Stimulated activated CD8-positive, alpha-beta memory T cell treated with anti-CD3 and anti-CD28 coated beads, Interleukin-7, amount 100 ng/mL, for 1 hour (primary cell): ENCODE measurements at places on chromosomes 2 and 18.
A peak's percentile ranks its signal among the peaks of the same experiment; 100 is the strongest.

DNA sequence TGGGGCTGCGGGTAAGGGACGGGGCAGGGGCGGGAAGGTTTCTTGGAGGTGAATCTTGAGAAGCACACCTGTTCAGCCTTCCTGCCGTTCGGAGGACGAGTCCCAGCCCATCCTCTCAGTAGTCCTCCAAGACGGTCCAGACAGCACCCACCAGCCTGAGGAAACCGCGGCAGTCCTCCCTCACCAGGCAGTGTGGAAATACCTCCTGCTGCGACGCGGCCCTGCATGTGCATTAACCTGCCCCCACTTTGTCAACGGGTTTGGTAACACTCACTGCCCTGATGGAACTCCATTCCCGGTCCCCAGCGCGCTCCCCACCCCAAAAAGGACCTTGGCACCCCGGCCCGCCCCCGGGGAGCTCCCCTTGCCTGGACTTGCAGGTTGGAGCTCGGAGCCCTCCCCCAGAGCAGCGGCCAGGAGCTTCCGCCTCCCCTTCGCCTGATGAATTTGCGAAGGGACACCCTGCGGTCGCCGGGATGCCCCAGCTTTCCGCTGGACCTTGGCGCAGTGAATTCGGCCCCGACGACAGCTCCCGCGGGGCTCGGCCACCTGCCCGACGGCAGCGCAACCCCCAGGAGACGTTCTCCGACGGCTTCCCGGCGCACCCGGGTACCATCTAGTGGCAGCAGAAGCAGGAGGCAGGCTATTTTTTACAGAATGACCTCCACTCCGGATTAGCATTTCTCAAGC is 31.5 kb downstream of the ACVR1C start:
- DNase-seq: peak; percentile 24

DNA sequence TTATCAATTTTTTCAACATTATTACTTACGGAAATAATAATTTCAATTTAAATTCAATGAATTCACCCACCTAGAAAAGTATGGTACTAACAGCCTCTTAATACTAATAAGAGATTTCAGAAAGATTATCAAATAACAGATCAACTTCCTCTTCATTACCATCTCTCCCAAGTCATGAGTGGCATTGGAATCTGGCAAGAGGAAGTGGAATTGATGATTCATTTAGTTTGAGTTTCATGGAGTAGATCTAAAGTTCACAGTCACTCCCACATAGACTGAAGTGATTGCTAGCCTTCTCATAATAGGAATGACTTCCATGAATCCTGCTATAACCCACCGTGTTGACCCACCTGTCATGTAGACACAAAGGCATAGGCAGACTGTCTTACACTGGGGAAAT is 77.7 kb upstream of the WDR75 start:
- DNase-seq: no peak

DNA sequence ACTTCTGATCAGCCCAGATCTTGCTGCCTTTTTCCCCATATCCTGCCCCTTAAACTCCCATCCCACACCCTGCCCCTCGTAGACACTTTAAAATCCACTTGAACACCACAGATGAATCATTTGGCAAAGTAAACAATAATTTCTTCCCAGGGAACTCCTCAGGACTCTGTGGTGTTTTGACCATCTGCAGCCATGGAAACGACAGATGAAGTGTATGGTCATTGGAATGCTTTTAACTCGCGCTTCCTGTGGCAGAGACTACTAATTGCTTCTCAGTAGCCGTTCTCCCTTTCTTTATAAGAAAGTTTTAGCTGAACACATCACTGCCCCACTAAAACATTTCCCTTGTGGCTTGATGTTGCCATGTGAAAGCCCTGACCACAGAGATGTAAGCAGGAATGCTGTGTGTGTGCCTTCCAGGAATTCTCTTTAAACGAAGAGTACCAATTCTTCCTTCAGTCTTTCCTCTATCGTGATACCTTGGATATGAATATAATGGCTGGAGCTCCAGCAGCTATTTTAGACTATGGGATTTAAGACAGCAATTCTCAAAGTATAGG is 92.7 kb upstream of the PARD3B start:
- DNase-seq: no peak

DNA sequence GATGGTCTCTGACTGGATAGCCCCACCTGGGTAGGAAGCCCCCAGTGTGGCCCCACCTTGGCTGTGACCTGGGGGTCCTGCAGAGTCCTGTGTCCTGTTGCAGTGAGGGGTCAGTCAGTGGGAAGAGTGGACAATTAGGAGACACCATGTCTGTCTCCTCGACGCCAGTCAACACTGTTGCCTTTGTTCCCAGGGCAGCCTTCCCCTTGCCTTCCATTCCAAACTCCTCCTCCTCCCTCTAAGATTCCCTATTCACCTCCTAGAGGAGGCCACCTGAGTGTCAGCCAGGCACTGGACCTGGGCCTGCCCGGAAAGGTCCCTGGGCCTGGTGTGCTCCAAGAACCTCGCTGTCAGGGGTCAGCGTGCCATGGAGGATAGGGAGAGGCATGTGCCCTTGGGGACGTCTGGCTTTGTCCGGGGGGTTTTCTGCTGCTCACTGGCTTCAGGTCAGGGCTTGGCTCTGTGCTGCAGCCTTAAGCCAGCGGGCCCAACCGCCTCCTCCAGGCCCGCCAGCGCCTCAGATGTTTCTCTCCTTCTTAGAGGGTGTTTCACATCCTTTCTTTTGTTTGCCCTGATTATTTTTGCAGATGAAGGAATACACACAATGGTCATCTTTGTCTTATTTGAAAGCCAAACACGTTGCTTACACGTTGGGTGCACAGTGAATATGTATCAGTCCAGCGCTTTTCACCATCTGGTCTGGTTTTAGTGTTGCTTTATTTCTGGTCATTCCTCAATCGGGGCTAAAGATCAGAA is 68.9 kb downstream of the HPCAL1 start:
- DNase-seq: no peak

- no peak for DNase-seq
Measured at GRCh38 chr2:219369447-219369861, 18.3 kb downstream of the DNPEP start.

- DNase-seq: no peak
Measured at GRCh38 chr2:52536929-52537460, 1230.6 kb upstream of the CHAC2 start.

- no peak for DNase-seq
Measured at GRCh38 chr2:83221258-83221657, 1237.8 kb downstream of the SUCLG1 start.

- DNase-seq: no peak
Measured at GRCh38 chr18:68494802-68495581, 219.9 kb downstream of the TMX3 start.

- DNase-seq: no peak
Measured at GRCh38 chr2:229133155-229133772, 137.8 kb downstream of the PID1 start.

DNA sequence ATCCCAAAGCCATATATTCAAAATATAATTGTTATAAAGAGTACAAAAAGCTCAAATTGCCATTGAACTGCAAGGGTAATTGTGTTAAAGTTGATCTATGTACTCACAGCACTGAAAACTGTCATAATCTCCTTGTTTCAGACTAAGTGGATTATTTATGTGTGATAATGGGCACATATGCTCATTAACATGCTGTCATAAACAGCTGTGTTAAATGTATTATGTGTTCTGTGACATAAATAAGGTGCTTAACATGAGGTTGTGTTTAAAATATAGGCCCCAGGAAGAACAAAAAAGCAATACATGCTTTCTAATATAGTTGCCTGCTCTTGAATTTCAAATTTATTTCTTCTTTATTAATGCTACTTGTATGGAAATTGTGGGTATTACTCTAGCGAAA is 409.5 kb downstream of the DCC start:
- DNase-seq: no peak
